ENCODE measurements at places on chromosomes 12 and 14.

DNA sequence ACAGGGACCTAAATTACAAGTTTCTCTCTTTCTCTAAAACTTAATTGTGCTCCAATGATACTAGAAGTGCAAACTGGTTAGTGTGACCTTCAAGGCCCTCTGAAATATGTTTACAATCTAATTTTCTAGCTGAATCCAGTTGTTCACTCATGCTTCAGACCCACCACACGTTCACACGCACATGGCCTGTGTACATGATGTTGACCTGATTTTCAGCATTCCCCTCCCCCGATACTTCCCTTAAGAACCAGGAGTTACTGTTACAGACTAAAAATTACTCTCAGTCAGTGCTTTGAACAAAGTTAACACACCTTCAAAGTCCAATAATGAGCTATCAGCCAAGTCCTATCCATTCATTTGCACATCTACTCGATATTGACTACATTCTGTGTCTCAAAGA, 16.5 kb downstream of the MBIP start:
- DNase-seq: no peak

DNA sequence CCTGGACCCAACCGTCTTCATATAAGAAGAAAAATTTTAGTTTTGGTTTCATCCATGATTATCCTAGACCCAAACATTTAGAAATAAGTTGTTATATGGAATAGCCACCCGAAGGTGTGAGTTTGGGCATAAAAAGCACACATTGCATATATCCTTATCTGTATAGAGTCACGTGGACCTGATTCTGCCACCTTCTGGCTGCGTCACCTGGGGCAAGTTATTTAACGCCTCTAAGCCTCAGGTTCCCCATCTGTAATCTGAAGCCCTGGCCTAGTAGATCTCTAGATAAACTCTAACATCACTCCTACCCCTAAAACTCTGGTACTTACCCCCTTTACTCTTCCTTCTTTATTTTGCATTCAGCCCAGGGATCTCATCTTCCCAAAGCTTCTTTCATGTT, 14.3 kb upstream of the KRT5 start:
- DNase-seq: no peak

DNA sequence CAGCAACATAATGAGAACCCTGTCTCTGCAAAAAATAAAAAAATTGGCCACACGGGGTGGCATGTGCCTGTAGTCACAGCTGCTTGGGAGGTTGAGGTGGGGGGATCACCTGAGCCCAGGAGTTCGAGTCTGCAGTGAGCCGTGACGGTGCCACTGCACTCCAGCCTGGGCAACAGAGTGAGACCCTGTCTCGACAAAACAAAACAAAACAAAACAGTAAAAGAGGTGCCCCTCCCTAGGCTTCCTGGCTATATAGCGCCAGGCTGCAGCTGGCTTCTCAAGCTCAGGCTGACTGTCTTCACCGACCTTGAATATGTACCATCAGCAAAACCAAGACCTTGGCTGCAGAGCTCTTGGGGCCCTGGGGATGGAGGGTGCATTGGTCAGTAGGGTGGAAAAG, 29.4 kb downstream of the TSPAN9 start:
- no peak for DNase-seq

- DNase-seq: no peak
Observed at GRCh38 chr12:66719862-66720261, 41.0 kb upstream of the GRIP1 start.

DNA sequence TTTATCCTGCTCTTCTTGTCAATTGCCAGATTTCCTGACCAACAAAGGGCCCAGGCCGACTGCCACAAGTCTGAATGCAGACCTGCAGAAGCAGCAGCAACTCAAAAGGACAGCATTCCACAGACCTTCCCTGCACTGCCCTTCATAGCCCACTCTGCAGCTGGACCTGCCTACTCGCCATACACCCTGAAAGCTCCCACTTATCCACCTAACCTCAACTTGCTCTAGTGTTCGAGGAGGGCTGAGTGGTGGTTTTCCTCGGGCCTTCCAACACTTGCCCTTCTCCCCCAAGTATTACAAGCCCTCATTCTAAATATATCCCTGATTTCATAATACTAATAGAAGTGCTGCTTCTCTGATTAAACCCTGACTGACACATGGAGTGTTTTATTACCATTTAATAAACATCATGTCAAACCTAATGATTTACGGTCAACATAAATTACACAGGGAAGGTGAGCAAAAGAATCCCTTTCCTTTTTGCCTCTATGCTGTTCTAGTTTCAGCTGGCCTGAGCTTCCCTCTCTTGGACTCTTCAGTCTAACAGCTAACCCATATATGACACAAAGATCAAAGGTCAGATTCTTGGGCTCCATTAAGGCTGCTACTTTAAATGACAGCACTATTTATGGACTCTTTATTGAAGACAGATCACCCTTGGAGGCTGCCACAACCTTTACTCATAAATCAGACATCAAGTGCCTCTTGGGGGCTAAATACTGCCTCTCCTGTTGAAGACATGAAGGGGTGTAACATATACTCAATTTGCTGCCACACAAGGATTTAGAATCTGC, 1546.9 kb upstream of the TMEM132C start:
- no peak for DNase-seq

- no peak for DNase-seq
Observed at GRCh38 chr14:71137536-71138447, 230.5 kb downstream of the PCNX1 start.

DNA sequence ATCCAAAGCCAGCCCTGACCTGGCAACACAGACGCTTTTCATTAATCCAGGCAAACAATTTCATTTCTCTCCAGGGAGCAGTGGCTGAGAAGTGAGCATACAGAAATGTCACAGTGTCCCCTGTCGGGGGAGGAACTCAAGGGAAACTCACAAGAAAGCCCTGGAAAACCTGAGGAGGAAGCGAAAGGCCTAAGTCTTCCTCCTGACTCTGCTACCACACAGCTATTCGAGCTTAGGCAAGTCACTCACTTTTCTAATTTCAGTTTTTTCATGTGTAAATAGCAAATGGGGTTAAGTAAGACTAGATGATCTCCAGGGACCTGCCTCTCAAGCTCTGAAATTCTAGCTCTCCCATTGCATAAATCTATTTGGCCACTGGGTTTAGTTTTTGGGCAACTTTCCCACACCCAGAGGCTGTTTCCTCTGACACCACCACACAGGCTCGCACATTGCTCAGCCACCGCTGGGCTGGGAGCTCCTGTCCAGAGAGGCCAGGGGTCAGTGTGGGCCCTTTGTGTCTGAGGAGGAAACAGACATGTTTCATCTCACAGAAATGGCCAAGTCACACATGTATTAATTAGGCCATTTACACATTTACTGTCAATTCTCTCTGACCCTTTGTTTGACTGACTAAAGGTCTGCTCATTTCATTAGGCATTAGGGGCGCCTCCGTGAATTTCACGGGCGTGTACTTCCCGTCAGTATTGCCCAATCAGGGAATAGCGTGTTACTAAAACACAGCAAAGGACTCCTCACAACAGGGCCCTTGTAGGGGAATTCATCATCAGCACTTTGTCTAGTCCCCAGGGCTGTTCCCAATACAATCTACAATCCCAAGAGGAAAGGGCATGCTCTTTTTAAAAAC, 9.8 kb upstream of the PNMA1 start:
- DNase-seq: peak; percentile 97

DNA sequence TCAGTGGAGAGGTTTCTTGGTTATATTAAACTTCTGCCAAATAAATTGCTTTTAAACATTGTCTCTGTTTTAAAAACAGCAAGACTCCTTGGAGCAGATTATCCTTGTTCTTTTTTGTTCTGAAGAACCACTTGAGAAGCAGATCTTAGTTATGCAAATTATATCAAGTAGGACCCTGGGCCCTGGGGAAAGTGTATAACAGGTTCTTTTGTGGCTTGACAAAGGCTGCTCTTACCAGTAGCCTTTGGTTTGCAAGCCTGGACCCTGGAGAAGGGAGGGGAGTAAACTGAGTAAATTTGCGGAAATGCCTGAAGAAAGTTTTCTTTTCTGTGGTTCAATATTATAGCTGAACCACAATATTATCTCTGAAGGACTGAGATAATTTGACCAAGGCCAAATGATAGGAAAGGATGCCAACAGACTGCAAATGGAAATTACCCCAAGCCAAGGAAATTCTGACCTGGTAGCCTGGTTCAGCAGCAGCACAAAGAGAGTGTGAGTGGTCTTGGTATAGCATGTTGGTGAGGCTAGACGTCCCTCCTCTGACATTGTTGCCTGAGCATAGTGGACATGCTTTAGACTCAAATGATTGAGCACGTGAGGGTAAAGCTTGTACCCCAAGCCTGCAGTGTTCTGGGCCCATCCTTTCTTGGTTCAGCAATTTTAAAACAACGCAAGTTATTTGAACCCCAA, 30.4 kb upstream of the SIX1 start:
- no peak for DNase-seq

- no peak for DNase-seq
Observed at GRCh38 chr12:10293151-10293550, 14.5 kb upstream of the KLRD1 start.

Measured in IMR-90 (cell line).